ENCODE measurements at places on chromosomes 12 and 14.

- no peak for DNase-seq
Observed at GRCh38 chr12:27866373-27867101, 86.5 kb upstream of the MANSC4 start.

GRCh38 chr12:40794087-40794486, 101.8 kb downstream of the CNTN1 start:
- no peak for DNase-seq

DNA sequence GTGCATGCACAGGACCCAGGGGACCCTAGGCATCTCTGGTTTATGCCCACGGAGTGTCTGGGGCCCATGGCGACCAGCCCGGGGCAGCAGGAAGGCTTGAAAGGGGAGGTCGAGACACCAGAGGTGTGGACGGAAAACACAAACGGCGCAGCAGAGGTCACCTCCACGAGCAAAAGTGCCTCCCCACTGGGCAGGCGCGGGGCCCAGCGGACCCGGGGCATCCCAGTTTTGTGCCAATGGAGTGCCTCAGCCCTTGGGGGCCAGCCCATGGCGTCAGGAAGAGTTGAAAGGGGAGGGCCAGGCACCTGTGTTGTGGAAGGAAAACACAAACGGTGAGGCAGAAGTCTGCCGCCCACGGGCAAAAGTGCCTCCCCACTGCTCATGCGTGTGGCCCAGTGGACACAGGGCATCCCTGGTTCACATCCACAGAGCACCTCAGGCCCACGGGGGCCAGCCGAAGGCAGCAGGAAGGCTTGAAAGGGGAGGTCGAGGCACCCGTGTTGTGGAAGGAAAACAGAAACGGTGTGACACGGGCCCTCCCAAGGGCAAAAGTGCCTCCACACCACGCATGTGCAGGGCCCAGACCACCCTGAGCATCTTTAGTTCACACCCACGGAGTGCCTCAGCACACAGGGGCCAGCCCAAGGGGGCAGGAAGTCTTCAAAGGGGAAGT, 378.8 kb downstream of the ALG10 start:
- no peak for DNase-seq

- DNase-seq = no peak
Observed at GRCh38 chr12:104230304-104231095, 14.9 kb downstream of the TXNRD1 start.

GRCh38 chr14:63431466-63431865, 111.7 kb downstream of the PPP2R5E start:
- DNase-seq = no peak
